Naive thymus-derived CD8-positive, alpha-beta T cell (primary cell): ENCODE measurements at places on chromosomes 2 and 18.
A peak's percentile ranks its signal among the peaks of the same experiment; 100 is the strongest.

DNA sequence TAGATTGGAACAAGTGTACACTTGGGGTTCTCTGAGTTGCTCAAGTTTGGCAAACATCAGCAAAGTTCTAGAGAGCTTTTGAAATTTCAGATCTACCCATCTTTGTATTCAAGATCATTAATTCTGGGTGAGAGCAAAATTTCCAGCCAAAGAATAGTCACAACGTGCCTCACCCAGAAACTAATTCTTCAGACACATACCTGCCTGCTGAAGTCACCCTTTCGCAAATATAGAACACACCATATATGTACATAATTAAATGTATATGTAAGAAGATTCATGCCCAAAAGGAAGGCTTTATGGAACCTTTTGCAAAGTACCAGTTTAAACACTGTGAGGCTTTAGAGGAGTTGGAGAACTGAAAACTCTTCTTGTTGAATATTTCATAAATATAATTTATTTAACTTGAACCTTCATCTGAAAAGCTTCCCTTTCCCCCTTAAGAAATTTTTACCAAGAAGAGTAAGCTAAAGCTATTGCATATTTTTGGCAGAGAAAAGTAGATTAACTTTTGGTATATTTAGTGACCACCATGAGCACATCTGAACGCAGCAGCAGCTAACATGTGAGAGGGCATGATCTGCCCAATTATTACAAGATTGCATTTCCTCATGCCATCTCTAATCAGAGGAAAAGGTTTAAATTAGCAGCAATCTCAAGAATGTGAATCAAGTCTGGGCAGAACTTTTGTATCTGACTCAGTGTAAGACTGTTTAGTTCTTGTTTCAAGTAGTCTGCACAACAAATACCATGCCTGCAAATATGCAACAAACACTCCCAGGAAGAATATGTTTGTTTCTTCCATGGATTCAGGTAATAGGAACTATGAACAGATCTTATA is 8.2 kb downstream of the RND3 start:
- no peak for DNase-seq

DNA sequence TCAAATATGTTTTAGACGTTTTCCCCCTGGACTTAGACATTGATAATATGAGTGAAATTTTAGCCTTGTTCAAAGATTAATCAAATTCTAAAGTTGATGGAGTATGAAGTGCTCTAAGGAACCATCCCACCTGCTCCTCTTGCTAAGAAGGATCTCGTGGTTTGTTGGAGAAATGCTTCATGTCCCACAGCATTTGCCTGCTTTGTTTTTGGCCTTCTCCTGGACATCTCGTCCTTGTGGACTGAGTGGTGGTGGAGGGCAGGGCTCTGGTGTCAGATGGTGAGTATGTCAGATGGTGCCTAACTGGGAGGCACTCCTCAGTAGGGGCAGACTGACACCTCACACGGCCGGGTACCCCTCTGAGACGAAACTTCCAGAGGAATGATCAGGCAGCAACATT is 39.7 kb upstream of the KCNE4 start:
- DNase-seq: no peak

DNA sequence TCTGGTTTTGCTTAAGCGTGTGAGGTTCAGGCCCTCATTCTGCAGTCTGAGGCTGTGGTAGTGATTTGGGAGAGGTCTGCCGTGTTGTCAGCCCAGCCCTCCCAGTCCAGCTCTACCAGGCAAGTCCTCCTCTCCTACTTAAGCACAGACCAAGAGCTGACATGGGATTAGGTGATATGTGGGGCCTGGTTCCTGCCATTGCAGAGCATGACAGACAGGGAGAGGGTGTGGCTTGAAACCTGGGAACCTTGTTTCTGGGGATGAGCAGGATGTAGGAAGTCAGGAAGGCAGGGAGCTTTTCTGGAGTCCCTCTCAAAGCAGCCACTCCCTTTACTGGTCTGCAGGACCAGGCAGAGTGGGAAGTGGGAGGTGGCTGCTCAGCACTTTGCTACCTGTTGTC is 38.6 kb downstream of the PTPRM start:
- DNase-seq: no peak

DNA sequence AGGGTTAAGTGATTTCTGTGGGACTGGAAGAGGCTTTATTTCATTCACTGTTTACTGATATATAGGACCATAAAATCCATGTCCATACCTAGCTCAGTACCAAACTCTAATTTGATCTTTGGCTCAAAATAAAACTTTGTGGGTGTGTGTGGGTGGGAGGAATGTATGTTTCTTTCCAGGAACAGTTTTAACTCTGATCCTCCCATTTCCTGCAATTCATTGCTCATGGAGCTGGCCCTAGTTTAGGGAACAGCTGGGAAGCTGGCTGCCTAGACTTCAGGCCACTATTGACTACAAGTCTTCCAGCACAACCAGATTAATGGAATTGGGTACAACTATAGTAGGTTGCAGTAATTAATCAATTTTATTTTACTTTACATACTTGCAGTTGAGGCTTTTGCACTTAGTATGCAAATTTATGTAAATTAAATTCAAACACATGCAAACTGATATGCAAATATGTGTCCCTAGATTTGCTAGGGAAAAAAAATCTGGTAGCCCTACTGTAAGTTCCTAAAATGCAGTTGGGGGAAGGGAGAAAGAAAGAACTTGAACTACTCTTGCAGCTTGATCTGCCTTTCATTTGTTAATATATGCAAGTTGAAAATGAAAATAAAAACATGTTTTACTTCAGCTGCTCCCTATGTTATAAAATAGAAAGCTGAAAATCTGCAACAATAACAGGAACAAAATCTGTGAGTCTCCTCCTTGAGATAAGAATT is 1070.3 kb upstream of the CELF4 start:
- DNase-seq: no peak

DNA sequence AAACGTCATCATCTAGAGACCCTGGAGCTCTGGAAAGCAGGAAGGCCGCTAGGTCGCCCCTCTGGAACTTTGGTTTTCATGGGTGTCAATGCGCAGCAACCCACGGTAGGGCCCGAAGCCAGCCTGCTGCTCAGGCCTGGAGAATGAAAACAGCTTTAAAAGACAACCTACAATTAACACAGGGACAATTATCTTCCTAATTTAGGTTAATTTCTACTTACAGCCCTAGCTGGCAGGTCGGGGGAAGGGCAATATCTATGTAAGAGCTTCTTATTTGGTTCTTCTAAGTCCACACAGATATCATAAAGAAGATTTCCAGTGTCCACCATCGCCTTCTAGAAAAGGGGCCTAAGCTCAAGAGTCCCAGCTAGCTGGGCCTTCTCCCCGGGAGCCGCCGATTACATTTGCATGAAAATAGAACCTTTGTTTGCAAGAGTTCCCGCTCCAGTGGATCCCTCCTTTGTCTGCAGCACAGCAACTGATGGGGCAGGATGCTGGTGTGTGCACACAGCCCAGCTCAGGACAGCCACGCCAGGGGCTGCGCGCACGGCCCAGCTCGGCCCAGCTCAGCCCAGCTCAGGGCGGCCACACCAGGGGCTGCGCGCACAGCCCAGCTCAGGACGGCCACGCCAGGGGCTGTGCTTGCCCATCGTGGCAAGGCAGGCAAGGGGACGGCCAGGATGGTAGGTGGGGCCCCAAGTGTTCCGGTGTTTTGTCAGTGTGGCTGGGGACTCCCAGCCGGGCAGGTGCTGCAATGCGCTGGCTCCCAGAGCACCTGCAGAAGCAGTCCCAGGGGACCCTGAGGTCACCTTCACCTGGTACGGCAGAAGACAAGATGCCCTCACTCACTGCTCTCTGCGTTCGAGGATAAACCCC is 109.1 kb downstream of the HDAC4 start:
- DNase-seq: no peak

DNA sequence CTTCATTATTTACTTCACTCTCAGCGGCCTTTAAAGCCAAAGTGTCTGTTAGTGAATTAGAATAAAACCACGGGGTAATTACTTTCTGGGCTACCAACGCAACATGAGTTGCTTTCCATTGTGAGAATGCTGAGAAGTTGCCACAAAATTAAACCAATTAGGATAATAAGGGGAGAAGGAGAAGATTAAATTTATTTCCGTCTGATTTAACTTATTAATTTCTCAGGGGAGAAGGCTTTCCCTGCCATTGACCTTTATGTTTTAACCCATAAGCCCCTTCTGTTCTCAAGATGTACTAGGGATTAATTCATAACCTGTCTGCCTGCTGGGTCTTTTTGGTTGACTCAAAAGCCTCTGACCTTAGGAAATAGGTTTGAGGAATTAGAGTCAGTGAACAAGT is 42.3 kb upstream of the IGFBP5 start:
- DNase-seq: no peak

GRCh38 chr18:13414521-13414920 is 196.0 kb downstream of the LDLRAD4 start:
- DNase-seq: no peak

DNA sequence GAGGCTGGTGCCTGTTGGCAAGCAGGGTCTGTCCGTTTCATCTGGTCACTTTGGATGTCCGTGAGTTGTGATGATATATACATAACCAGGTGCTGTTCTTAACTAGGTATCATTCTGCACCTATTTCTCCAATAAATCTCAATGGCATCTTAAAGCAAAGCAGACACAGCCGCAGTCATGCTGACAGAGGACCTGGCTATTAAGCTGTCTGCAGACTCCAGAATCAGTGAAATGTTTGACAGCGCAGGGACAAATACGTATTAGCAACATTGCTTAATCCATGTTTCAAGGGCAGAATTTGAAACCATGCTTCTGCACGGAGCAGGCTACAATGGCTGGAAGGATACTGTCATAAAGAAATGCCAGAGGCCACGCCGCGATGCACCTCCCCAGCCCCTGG is 414.6 kb downstream of the ZNF516 start:
- no peak for DNase-seq

DNA sequence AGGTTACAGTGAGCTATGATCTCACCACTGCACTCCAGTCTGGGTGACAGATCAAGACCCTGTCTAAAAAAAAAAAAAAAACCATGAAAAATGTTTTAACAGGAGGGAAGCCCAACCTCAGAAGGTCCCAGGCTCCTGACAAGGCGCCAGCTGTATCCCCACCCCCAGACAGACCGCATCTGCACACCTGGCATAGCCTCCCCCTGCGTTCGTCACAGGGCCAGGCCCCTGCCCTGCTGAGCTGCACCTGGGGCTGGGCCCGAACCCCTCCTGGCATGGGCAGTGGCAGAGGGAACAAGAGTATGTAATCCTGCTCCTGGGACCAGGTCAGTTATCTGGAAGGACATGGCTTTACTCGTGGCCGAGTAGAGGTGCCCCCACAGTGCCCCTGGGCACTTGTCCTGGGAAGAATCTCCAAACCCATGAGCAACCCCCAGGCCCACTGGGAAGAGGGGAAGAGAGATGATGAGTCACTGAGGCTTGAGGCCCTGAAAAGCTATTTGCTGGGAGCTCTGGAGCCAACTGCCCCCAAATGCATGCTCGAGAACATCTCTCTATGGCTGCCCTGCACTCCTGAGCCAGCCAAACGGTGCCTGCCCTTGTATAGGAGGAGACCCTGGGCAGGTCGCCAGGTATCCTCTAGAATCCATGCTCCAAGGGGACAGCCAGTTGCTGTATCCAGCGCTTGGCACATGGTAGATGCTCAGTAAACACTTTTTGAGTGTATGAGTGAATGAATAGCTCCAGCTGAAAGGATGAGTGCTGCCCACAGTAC is 265.5 kb downstream of the ATAD2B start:
- DNase-seq: no peak

- no peak for DNase-seq
Measured at GRCh38 chr2:63755965-63756364, 85.7 kb upstream of the UGP2 start.

DNA sequence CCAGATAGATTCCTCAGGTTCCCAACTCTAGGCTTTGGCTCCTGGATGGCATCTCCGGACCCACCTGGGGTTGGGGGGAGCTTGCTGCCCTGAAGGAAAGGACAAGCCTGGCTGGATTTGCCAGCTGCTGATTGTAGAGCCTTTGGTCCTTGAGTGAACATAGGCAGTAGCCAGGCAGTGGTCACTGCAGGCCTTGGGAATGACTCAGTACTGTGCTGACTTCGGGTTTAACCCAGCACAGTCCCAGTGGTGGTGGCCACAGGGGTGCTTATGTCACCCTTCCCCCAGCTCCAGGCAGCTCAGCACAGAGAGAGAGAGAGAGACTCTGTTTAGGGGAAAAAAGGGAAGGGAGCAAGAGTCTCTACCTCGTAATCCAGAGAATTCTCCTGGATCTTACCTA is 27.7 kb upstream of the ACTR2 start:
- DNase-seq: no peak

GRCh38 chr2:195406886-195407603 is 250.0 kb upstream of the SLC39A10 start:
- no peak for DNase-seq

- no peak for DNase-seq
Measured at GRCh38 chr18:77209587-77209986, 40.1 kb upstream of the GALR1 start.

DNA sequence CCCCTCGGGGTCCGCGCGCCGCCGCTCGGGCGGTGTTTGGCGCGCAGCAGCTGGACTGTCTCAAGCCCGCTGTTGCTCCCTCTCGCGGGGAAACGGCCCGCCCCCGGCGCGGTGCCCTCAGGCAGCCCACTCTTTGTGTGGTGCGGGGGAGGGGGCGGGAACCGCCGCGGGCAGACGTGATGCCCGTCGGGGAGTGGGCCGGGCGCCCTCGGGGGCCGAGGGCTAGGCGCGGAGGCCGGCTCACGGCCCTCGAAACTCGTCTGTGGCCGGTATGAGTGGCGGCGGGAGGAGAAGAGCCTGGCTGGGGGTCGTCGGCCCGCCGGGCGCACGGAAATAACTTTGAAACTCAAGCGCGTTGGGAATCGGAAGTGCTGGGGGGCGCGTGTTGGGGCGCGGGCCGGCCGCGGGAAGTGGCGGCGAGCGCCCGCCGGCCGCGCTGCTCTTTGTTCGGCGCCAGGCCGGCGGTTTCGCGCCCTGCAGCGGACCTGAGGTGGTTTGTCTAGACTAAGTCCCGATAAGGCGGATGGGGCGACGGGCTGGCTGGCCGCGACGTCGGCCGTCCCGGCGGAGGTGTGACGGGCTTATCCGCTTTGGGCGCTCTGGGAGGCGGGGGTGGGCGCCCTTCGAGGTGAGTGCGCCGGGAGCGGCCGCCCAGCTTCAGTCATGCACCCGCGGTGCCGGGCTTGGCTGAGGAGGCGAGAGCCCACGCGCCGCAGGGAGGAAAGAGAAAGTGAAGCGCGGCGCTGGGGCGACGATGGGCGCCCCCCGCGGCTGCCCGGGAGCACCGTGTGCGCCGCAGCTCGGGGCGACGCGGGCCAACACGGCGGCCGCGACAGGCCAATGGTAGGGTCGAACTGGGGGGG is 679 bp downstream of the PTMA start:
- DNase-seq: peak; percentile 71

- no peak for DNase-seq
Measured at GRCh38 chr2:62660087-62660486, 45.4 kb upstream of the EHBP1 start.

- DNase-seq: no peak
Measured at GRCh38 chr2:75560768-75561565, at the start of gene EVA1A. EVA1A (minus strand) TSS chr2:75560939; CDS start chr2:75518140, 42,799 bp downstream.
